CD4-positive, alpha-beta memory T cell (primary cell): ENCODE measurements at places on chromosomes 12 and 14.

DNA sequence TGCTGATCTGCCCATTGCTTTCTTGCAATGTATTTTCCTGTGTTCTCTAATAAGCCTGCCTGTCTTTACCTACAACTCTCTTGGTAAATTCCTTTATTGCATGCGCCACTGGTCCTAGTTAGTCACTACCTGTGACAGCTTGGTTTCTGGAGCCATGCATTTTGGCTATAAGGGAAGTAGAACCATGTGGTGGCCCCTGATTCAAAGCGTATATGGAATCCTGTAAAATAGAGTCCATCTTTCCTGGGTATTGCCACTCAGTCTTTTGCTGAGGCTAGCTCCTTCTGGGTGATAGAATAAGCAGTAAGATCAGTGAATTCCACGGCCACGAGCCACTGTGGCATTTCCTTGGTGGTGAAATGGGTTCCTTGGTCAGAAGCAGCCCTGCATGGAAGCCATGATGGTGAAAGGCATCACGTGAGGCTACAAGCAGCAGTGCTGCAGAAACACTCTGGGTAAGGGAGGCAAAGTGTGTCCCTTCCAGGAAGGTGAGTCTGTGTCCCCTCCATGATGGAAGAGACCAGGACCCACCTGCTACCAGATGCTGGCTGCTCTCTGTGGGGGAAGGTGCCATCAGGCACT, 19.6 kb downstream of the TNFAIP2 start:
- H3K36me3 ChIP-seq: no peaks in the 10 kb centered on the region
- H3K27me3 ChIP-seq: no peaks in the 10 kb centered on the region
- no peak overlapping the region for H3K27ac ChIP-seq
- H3K4me3 ChIP-seq: no peak overlapping the region

DNA sequence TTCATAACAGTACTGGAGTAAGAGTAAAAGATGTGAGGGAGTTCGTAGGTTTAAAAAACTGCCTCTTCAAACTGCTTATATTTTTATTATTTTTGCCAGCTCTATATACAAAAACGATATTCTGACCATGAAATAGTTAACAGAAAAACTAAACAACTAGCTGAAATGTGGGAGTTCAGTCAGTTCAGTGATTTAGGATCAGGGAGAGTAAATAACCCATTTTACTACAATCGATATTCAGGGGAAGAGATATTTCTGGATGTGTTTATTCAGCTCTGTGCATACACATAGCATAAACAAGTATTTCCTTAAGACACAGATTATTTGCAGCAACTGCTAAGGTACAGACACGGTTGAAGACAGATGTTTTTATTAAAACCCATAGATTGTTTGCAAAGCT, 470.9 kb downstream of the TMTC2 start:
- no peak overlapping the region for H3K4me3 ChIP-seq
- H3K27me3 ChIP-seq: no peaks in the 10 kb centered on the region
- no peaks in the 10 kb centered on the region for H3K4me1 ChIP-seq

GRCh38 chr12:52221912-52222457, 11.1 kb upstream of the KRT7 start:
- H3K4me3 ChIP-seq: no peak overlapping the region
- peaks cover 8% of the 10 kb centered on the region for H3K27me3 ChIP-seq
- no peaks in the 10 kb centered on the region for H3K36me3 ChIP-seq
- DNase-seq: no peak
- no peak overlapping the region for H3K27ac ChIP-seq

DNA sequence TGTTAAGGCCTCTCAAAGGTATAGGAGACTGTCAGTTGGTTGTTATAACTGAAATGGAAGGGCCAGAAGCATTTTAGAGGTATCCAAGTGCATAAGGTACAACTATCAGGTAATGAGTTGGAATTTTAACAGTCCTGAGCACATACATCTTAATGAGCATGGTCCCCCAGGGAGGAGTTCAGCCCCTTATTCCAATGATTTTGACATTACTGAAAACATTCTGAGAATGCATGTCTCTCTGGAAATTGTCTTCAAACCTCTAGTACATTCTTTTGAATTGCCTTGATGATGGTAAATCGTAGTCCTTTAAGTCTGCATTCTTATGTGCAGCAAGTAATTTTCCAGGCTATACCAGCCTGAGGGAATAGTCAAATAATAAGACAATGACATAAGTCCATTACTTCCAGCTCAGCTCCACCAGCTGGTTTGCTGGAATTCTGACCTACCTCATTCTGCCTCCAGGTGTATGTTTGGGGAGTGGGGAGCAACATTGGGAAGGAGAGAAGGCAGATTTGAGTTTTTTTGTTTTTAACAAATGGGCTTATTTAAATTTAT, 239.2 kb downstream of the MSRB3 start:
- no peaks in the 10 kb centered on the region for H3K4me1 ChIP-seq
- no peak overlapping the region for H3K4me3 ChIP-seq
- no peaks in the 10 kb centered on the region for H3K36me3 ChIP-seq
- DNase-seq: no peak
- no peak overlapping the region for H3K27ac ChIP-seq

- no peaks in the 10 kb centered on the region for H3K36me3 ChIP-seq
- no peaks in the 10 kb centered on the region for H3K4me1 ChIP-seq
- H3K27ac ChIP-seq: no peak overlapping the region
- no peak for DNase-seq
- no peaks in the 10 kb centered on the region for H3K27me3 ChIP-seq
Measured at GRCh38 chr12:15664491-15664890, 124.7 kb downstream of the EPS8 start.

GRCh38 chr14:44940944-44941343, 20.8 kb downstream of the KLHL28 start:
- H3K27me3 ChIP-seq: no peaks in the 10 kb centered on the region
- H3K4me1 ChIP-seq: peaks cover 27% of the 10 kb centered on the region
- no peak overlapping the region for H3K27ac ChIP-seq
- no peak overlapping the region for H3K4me3 ChIP-seq

DNA sequence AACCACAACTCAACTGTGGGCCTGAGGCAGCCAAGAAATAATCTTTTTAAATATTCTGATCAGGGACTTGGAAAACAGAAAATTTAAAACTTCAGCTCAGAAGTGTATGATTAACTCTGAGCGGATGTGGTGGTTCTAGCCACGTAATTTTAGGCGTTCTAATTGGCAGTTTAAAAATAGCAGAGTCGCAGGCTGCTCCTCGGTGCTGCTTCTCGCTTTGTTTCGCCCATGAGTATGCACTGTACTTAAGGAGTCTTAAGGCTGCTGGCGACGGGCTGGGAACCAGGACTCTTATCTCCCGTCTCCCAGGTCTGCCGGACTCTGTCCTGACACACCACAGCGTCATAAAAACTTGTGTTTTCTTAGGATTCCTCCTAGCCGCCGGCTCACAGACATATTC, 113.4 kb upstream of the PELI2 start:
- H3K4me3 ChIP-seq: no peak overlapping the region
- H3K36me3 ChIP-seq: no peaks in the 10 kb centered on the region
- peak; percentile 49 for DNase-seq
- H3K27ac ChIP-seq: no peak overlapping the region
- peaks cover 3% of the 10 kb centered on the region for H3K27me3 ChIP-seq

GRCh38 chr14:50452296-50452695, 55.6 kb upstream of the CDKL1 start:
- H3K27me3 ChIP-seq: no peaks in the 10 kb centered on the region
- no peaks in the 10 kb centered on the region for H3K4me1 ChIP-seq
- no peak for DNase-seq
- H3K4me3 ChIP-seq: no peak overlapping the region
- H3K27ac ChIP-seq: no peak overlapping the region
- H3K36me3 ChIP-seq: peaks cover 15% of the 10 kb centered on the region
